GM04504 (cell line): ENCODE measurements at places on chromosomes 12 and 14.

- no peak for DNase-seq
These were observed 23.5 kb downstream of the BHLHE41 start for GRCh38 chr12:26101350-26101734.

DNA sequence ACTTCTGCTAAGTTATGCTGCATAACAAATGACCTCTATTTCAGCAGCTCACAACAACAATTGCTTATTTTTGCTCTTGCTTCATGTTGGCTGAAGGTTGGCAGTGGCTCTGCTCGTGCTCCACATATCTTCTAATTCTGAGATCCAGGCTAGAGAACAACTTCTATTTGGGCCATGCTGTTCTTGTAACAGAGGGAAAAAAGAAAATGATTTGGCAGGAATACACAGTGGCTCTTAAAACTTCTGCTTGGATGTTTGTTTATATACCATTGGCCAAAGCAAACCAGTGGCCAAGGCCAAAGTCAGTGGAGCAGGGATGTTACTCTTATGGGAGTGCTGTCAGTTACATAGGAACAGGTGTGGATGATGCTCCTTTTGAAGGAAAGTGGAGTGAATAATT is 32.1 kb downstream of the GPHN start:
- DNase-seq = no peak

GRCh38 chr14:90518941-90519256 is 122.1 kb downstream of the CALM1 start:
- DNase-seq = no peak

- DNase-seq = peak; percentile 52
These were observed 262.7 kb downstream of the SYT1 start for GRCh38 chr12:79127271-79127751.

GRCh38 chr12:10121278-10121677 is 8.7 kb downstream of the CLEC7A start:
- DNase-seq = no peak

DNA sequence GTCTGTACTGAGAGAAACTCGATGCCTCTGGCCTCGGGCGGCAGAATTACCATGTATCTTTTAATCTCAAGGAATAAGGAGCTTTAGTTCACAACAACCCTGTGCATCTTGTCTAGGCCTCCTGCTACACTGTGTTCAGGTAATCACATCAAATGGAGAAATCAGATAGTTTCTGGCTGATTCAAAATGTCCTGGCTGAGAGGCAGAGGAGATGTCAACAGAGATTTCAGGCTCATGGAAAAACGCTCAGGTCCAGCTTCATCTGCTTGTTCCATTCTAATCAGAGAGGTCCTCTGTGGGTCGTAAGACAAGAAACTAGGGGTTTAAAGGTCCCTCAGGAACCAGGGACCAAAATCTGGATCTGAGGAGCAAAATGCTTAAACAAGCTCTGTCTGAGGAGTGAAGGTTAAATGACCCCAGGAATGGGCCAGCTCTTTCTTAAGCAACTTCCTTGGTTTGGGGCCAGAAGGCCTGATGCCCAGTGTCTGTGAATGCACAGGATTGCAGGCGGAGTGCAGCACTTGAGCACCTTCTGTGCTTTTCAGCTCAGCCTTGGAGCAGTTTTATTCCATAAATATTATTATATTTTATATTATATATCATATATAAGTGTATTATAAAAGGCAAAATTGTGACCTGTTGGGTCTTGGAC is 170.2 kb upstream of the PRICKLE1 start:
- DNase-seq = peak; percentile 52

DNA sequence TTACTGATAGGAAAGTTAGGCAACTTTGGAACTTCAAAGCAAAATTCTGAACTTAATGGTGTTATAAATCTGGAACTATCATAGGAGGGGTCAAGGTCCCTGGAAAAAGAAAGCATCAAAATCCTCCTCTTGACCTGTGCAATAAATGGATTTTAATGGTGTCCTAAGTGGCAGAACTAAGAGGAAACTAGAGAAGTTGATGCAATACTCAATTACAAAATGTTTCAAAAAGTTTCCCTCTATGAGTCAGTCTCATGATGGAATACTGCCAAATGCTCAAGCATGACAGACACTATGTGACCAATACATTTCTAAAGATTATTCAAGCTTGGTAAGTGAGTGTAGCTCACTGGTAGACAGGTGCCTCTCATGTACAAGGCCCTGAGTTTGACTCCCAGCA is 47.7 kb upstream of the ERGIC2 start:
- peak; percentile 20 for DNase-seq

DNA sequence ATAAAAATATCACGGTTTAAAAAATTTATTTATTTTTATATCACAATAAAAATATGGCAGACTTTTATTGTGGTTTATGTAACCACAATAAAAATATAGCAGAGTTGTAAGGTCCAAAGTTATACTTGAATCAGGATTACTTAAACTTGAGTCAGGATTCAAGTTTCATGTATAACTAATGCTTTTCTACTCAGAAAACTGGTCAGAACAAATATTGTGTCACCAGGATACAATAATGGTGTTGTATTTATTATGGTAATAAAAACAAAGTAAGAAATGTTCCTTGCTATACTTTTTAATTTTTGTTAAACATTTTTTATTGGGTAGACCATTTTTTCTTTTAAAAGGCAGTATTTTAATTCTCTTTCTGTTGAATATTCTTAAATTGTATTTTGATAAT is 29.2 kb upstream of the EPS8 start:
- no peak for DNase-seq

DNA sequence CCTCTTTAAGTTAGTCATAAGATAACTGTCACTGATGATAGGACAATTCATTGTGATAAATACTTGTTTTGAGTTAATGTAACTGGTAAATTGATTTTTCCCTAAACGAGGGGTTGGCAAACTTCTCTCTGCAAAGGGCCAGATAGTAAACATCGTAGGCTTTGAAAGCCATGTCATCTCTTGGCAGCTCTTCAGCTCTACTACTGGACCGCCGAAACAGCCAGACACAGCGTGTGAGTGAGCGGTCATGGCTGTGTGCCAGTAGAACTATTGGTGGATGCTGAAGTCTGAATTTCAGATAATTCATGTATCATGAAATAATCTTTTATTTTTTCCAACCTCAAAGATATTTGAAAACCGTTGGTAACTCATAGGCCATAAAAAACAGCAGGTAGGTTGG is 9.9 kb downstream of the PIWIL1 start:
- no peak for DNase-seq

DNA sequence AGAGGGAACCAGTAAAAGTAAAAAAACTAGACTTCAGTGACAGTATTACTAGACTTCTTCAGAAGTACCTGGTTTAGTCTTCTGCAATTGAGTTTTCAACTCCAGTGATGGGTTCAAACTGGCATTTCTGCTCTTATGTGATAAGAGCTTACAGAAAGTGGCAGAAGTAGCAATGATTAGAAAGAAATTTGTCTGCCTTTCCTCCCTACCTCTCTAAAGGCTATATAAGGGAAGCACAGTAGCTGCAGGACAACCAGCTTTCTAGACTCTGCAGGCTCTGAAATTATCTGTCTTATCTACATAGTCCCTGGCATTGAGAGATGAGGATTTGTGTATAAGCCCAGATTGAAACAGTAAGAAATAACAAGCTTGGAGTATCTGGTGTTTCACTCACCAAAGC is 107.5 kb downstream of the DAAM1 start:
- DNase-seq = no peak

GRCh38 chr14:95195031-95195430 is 37.7 kb upstream of the DICER1 start:
- no peak for DNase-seq

GRCh38 chr14:99173086-99173485 is 98.9 kb downstream of the BCL11B start:
- no peak for DNase-seq

DNA sequence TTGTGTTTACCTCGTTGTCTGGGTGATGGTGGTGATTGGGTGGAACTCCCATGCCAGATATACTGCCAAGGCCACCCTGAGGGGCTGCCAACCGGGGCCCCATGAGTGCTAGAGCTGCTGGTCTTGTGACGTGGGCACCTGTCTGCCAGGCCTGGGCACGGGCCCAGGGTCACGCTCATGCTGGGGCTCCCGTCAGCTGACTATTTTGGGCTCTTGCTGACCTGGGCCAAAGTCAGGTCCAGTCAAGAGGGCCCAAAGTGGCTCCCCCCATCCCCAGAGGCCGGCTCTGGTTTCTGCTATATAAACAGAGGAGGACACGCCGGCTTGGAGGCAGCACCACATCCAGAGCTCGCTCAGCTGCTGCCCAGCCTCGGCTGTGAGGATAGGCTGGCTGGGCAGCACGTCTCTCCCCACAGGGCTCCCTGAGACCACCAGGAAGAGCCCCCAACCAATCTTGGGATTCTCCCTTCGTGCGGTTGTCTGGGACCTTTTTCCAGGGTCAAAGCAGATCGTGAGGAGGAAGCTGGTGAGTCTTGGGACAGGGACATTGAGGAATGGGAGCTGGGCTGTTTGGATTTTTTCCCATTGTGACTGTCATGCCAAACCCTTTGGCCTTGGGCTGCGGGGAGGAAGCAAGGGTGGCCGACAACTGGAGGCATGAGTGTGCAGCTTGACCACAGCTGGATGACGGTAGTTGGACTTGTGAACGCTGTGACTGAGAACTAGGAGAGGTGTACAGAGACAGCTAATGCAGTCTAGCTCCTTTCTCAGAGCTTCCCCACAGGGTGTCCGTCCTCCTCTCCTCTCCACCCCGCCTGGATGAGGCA is 7.6 kb upstream of the NR4A1 start:
- DNase-seq = no peak

- no peak for DNase-seq
These were observed 22.0 kb downstream of the MLXIP start for GRCh38 chr12:122100568-122100967.

DNA sequence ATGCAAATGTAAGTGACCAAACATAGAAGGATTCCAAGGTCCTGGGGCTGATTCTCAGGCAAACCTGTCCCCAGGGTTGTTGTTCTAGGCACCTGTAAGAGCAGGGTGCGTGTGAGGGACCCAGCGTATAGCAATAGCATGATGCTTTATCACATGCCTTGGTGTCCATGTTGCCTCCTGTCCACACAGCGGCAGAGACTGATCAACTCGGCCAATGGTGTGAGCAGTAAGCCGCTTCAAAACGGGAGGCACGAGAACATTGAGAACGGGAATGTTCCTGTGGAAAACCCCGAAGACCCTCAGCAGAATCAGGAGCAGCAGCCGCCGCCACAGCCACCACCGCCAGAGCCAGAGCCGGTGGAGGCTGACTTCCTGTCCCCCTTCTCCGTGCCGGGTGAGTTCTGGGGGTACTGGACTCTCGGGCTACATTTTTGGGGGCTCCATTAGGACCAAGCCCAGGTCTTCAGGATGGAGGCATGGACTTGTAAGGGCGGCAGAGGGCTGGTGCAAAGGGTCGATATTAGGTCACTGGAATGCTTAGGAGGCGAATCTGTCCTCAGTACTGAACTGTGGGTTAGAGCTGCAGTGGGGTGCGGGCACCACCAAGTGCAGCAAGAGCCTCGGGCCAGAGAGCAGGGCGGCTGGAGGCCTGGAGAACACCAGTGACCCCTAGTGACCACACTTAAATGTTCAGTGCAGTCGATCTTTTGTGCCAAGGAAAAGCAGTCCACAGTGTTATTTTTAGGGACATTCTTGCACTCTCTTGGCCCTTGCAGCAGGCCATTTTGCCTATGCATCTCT is 57.2 kb upstream of the RIN3 start:
- DNase-seq = peak; percentile 53

- DNase-seq = no peak
These were observed 59.5 kb downstream of the BCAT1 start for GRCh38 chr12:24889411-24889810.

- peak; percentile 70 for DNase-seq
These were observed 17.7 kb upstream of the ITPK1 start for GRCh38 chr14:93133464-93133863.

GRCh38 chr12:30423330-30423729 is 272.3 kb downstream of the IPO8 start:
- DNase-seq = no peak

DNA sequence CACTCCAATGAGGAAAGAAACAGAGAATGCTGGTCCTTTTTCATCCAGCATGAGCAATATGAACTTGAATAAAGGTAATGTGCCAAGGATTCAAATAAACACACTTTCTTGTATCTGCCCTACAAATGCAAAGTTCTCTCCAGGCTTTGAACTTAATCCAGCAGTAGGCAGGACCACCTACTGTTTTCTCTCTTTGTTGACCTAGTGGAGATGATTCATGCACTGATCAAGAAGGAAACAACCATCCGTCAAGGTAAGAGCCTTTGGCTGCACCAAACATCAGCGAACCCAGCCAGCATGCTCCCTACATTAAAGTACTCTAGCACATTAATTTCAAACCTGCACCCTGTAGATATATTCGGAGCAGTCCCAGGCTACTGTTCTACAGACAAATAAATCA is 489.3 kb downstream of the GALC start:
- DNase-seq = no peak

GRCh38 chr14:22271838-22272799 is 316.9 kb downstream of the DAD1 start:
- no peak for DNase-seq

DNA sequence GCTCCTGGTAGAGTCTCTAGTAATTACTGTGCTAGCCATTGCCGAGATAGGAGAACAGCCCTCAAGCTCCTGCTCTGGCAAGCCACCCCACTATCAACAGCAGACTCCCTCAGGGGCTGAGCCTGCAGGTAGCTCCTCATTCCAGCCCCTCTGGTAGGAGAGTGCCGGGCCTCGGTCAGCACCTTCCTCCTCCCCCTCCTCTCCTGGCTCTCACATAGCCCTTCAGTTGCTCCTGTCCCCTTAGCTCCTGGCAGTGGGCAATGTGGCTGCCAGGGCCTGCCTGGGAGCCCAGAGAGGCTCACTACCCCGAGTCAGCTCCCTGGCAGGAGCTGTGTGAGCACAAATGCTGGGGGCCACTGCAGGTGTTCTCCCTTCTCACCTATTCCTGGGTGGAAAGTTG is 52.0 kb downstream of the IQSEC3 start:
- DNase-seq = no peak

- no peak for DNase-seq
These were observed 5.4 kb downstream of the RAPGEF3 start for GRCh38 chr12:47753021-47754001.

DNA sequence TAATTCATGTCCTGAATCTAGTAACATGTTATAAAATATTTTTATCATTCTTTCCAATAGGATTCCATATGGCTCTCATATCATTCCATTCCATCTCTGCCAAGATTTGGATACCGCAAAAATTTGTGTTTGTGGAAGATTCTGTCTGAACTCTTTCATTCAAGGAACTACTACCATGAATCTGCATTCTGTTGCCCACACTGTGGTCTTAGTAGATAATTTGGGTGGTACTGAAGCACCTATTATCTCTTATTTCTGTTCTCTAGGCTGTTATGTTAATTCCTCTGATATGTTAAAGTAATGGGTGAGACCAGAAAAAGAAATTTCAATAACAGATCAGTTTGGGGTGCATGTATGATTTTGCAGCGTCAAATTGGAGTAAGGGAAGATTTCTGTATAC is 6.2 kb downstream of the RPL36AL start:
- no peak for DNase-seq

DNA sequence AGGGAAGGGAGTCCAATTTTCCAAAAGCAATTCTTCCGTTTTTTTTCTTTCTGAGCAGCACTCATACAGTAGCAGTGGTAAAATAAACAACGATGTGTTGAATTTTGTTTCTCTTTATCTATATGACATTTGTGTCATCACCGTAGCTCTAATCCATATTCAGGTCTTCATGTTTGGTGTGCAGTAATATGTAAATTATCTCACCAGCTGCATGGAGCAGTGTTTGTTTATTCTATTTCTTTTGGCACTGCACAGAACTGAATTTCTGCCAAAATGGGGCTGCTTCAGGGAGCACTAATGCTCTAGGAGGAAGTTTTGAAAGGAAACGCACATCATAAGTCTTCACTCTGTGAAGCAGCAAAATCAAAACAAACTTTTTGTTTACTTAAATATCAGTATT is 130.0 kb upstream of the NPAS3 start:
- no peak for DNase-seq

- DNase-seq = no peak
These were observed 299.1 kb downstream of the BTG1 start for GRCh38 chr12:91846466-91847055.
